Stimulated activated CD8-positive, alpha-beta memory T cell treated with anti-CD3 and anti-CD28 coated beads, Interleukin-15, amount 100 ng/mL, for 24 hours (primary cell): ENCODE measurements at places on chromosomes 13 and 19.

- DNase-seq, result no peak
These were observed 470.0 kb downstream of the TSHZ3 start for GRCh38 chr19:30879225-30879624.

GRCh38 chr13:51761643-51762350, 42.2 kb downstream of the DHRS12 start:
- DNase-seq, result no peak

DNA sequence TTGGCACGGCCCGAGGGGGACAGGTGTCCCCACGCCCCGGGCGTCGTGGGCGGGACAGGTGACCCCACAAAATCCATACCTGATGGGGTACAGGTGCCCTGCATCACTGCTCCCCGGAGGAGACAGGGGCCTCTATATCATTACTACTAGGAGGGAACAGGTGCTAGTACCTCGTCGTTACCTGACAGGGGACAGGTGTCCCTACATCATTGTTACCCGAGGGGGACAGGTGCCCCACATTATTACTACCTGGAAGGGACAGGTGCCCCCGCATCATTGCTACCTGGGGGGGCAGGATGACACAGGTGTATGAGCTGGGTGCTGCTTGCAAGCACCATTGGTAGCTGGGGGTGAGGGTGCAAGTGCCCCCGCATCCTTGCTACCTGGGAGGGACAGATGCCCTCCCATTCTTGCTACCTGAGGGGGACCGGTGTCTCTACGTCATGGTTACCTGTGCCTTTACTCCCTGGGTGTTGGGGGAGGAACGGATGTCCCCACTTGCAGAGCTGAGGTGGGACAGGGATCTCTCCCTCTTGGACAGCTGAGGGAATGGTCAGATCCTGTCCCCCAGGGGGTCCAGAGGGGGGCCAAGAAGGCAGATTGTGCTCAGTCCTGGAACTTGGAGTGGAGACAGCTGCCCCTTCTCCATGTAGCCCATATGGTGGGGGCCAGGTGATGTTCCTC, 620 bp downstream of the CRTC1 start:
- DNase-seq, result no peak

DNA sequence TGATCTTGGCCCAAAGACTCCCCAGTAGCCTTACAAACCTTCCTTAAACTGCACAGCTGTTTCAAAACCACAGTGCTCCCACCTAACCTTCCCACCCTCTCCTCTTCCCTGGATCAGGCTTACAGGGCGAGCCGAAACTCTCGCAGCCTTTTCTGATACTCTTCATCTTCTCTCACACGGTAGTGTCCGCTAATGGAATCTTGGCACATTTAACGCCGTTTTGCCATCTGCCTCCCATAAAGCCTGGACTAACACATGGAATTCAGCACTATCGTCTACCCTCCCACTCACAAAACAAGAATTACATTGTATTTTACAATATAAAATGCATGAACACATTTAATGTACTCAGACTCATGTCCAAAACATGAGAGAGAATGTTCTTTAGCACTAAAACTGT, 135.9 kb downstream of the RAP2A start:
- no peak for DNase-seq

GRCh38 chr13:102328909-102329308, 72.9 kb downstream of the FGF14 start:
- no peak for DNase-seq

DNA sequence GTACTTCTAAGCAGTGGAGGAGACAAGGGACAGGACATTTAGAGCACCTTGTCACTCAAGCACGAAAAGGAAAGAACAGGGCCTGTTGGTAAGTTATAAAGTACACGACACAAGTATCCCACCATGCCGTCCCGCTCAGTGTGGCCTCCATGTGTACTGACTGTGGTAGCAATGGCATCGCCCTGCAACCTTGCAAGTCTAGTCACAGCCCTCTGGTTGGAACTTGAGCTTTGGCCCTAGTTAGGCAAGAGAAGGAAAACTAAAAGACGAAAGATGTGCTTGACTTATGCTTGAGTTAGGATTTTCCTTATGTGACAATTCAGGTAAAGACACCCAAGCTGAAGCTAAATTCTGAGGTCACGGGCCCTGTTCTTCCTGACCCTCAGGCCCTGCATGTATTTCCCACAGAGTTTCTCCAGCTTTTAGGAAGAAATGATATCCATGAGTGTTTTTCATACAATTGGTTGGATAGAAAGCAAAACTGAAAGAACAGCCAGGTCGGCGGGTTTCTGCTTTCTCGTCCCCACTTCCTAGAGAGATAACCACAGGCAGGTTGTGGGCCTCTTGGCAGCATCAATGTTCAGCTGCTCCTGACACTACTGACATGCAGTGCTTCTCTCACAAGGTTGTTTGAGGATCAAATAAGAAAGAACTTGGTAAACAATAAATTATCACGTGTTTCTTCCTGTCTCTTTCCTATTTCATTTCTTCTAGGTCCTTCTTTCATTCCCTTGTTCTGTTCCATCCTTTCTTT, 216.2 kb downstream of the IRS2 start:
- no peak for DNase-seq

GRCh38 chr19:40355975-40356680, 7.6 kb downstream of the PLD3 start:
- no peak for DNase-seq
